ENCODE measurements at places on chromosomes 5 and 9.

GRCh38 chr5:140338908-140339307 is 7.5 kb downstream of the HBEGF start:
- no peak for DNase-seq

- peak; percentile 59 for DNase-seq
Measured at GRCh38 chr5:67165526-67166459, 30.8 kb downstream of the CD180 start.

GRCh38 chr9:7287065-7287464 is 512.5 kb downstream of the DMAC1 start:
- DNase-seq: no peak

DNA sequence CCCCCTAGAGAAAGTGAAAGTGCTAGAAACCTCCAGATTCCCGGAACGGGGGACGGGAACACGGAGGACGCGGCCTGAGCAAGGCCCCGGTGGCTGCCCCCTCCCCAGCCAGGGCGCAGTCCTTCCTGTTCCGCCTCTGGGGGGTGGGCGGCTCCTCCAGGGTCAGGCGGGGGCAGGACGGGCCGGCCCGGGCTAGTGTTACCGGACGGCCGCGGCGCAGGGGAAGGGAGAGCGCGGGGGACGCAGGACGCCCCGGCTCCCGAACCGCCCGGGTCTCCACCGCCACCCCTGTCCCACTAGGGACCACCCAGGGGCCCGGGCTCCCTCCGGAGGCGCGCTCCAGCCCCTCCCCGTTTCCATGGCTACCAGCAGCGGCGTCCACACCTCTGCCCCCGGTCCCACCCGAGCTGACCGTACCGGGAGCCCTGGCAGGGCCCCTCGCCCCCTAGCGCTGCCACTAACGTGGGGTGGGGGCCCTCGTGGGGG is 579 bp downstream of the SLC12A7 start:
- DNase-seq: peak; percentile 24

DNA sequence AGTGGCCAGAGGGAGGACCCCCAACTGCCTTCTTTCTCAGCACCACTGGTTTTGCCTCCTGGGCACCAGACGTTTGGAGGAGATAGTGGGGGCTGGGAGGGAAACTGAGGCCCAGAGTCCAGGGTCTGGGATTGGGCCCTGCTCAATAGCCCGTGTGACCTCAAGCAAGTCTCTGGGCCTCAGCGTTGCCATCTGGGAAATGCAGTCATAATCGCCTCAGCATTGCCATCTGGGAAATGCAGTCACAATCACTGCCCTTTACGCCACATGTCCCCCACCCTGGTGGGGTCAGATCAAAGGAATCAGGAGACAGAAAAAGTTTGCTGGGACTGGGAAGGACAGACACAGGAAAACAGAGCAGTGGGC is 1.6 kb downstream of the SH2D3C start:
- DNase-seq: no peak

DNA sequence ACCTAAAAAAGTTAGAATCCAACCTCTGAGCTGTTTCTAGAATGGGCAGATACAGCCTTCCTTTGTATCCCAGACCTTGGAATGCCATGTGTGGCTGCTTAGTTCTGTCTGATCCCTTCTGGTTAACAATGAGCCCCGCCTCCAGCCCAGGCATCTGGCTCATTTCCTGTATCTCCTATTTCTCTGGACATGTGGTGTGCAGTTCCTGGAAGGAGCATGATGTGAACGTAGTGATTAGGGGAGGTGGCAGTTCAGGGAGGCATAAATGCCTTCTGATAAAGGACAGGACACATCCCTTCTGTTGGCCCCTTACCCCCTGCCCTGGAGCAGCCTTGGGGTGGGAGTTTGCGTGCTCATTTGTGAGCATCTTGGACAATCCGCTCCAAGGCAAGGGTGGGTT is 243.0 kb downstream of the ZSWIM6 start:
- DNase-seq: no peak

DNA sequence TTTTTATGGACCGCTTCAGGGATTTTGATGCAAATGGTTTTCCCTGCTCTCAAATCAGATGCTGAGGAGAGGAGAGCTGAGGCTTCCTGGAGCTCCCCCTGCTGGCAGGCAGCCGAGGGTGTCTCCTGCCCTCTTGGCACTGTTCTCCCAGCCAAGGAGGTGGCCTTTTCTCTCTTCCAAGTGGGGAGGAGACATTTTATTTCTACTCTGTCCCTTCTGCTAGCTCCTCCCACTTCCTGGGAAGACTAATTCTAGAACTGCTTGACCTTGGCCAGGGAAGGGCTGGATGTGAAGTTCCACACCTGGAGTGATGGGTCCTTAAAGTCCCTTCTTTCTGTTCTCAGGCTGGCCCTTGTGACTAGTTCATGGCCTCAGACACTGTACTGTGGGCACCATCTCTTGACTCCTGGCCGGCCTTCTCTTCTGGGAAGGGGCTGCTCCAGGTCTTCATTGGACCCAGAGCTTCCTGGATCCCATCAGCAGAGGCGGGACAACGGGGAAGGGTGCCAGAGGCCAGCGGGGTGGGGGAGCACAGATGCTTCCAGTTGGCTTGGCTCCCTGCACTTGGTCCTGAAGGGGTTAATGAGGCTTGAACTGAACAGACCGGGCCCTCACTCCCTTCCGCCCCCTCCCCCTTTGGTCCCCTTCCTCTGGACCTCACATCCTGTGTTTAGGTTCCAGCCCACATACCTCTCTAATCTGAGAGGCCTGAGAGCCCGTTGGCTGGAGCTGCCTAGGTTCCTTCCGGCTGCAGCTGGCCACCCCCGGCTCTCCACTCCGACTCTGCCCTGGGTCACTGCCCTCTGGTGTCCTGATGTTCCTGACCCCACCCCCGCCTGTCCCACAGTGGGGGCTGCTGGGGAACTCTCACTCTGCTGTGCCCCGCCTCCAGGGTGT is 32.1 kb downstream of the PTPA start:
- DNase-seq: peak; percentile 24

- no peak for DNase-seq
Measured at GRCh38 chr5:168578538-168579487, at the start of gene PANK3. TSS of gene PANK3 (minus strand) at chr5:168579368. CDS start at chr5:168579283, 85 bp downstream.

DNA sequence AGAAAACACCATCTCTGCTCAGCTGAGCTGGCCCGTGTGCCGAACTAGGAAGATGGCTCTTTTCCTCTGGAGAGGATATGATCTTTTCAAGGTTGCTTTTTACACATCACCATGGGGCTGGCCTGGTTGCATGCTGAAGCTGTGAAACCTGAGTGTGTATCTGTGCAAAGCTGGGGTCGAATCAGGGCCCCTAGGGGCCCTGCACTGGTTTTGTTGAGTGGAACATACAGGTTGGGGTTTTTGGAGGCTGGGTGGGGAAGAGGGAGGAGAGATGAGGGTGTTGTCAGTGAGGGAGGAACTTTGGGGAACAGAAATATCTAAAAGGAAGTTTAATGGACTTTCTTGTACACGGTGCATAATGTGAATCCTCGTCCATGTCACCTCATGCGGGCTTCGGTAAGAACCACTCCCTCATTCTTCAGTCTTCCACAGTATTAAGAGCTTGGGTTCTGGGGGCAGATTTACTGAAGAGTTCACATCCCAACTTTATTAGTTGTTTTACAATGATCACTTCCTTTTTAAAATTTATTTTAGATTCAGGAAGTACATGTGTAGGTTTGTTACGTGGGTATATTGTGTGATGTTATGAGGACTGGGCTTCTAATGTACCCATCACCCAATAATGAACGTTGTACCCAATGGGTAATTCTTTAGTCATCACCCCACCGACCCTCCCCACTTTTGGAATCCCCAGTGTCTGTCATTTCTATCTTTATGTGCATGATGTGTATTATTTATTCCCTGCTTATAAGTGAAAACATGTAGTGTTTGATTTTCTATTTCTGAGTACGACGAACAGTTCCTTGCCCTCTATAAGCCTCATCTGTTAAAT is 238.2 kb downstream of the NR3C1 start:
- no peak for DNase-seq

DNA sequence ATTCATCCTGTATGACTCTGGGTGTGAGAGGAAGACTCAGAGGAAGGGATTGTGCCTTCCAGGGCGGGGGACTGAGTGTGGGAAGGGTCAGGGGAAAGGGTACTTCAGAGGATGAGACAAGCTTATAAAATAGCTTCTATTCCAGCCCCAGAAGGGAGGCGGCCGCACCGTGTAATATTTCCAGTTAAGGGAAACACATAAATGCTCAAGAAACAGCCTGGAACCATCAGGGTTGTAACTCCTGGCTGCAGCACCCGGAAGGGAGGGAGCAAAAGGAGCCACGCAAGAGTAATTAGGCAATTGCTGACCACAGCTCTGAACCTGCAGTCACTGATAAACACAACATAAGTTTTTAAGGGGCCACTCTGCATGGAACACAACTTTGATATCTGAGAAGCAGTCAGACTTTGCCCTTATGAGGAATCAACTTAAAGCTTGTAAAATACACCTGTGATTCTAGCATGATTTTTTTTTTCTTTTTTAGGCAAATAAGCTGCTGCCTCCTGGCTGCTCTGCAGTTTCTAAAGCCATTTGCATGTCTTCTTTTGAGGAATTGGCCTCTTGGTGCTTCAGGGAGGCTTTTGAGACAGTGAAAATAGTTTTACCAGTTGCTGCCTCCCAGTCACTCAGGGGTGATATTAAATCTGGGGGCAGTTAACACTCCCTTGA is 382.7 kb downstream of the ENC1 start:
- no peak for DNase-seq

GRCh38 chr9:127746959-127747569 is 12.0 kb upstream of the TOR2A start:
- DNase-seq: no peak

GRCh38 chr5:67104859-67105258 is 91.7 kb downstream of the CD180 start:
- no peak for DNase-seq

GRCh38 chr9:90556897-90557675 is 85.5 kb downstream of the DIRAS2 start:
- DNase-seq: no peak

All from activated gamma-delta T cell (primary cell).